A549 treated with Hydrocortisone at 1 μM for 4 hours (cell line): ENCODE measurements at places on chromosomes 13 and 19. TPM values are rescaled to one million over a fixed set of nuclear protein-coding genes. Genes with fewer than 3 reads are reported as not detected.

Gene PRR36
- total RNA-seq, result 0.21 to 0.67 TPM (median 0.41 TPM) in 5 replicates

Gene TLE6
- total RNA-seq, result 3.5 to 5.9 TPM (median 4.5 TPM) in 5 replicates

Gene SAFB
- 48.8 to 62.9 TPM (median 51.8 TPM) in 5 replicates for total RNA-seq

Gene CRTC1
- total RNA-seq, result 3.2 to 4.6 TPM (median 3.7 TPM) in 5 replicates

Gene NLRP4
- total RNA-seq, result not detected in 5 replicates

Gene ZNF101
- 3.3 to 5.9 TPM (median 4.2 TPM) in 5 replicates for total RNA-seq

Gene MTUS2
- total RNA-seq, result 0.01 to 0.08 TPM (median 0.02 TPM) in 3 of 5 replicates, not detected in the others

Gene NCAN
- 0.01 to 0.23 TPM (median 0.10 TPM) in 5 replicates for total RNA-seq

Gene GJB2
- total RNA-seq, result 0.44 to 1.0 TPM (median 0.75 TPM) in 5 replicates

Gene NOVA2
- total RNA-seq, result 0.59 to 1.3 TPM (median 0.83 TPM) in 5 replicates

Gene ZNF419
- total RNA-seq, result 6.1 to 7.8 TPM (median 6.5 TPM) in 5 replicates

Gene RANBP3
- 38.4 to 44.0 TPM (median 40.2 TPM) in 5 replicates for total RNA-seq

Gene ZNF565
- 3.7 to 5.1 TPM (median 4.2 TPM) in 5 replicates for total RNA-seq

Gene RNF225
- total RNA-seq, result 0.08 to 0.17 TPM in 2 of 5 replicates, not detected in the others

Gene GPR4
- 0.29 to 0.56 TPM (median 0.38 TPM) in 5 replicates for total RNA-seq

Gene GRK1
- total RNA-seq, result 0.03 TPM in 1 of 5 replicates, not detected in the others

Gene SIGLEC7
- total RNA-seq, result not detected in 5 replicates

Gene ZNF649
- total RNA-seq, result 0.17 to 0.41 TPM (median 0.22 TPM) in 5 replicates

Gene SIGLEC10
- 0.03 to 0.08 TPM (median 0.07 TPM) in 3 of 5 replicates, not detected in the others for total RNA-seq

Gene CFAP97D2
- not detected in 5 replicates for total RNA-seq

Gene IRGC
- not detected in 5 replicates for total RNA-seq

Gene GPC6
- 3.5 to 6.3 TPM (median 5.1 TPM) in 5 replicates for total RNA-seq

Gene CRB3
- total RNA-seq, result 3.1 to 4.6 TPM (median 4.2 TPM) in 5 replicates

Gene FLT1
- total RNA-seq, result 0.02 to 0.05 TPM (median 0.02 TPM) in 3 of 5 replicates, not detected in the others

Gene CBY2
- not detected in 5 replicates for total RNA-seq

Gene IL4I1
- total RNA-seq, result 0.58 to 1.0 TPM (median 0.66 TPM) in 5 replicates

Gene SYT3
- total RNA-seq, result 0.30 to 0.71 TPM (median 0.56 TPM) in 5 replicates

Gene GRIN3B
- total RNA-seq, result 1.6 to 3.6 TPM (median 2.4 TPM) in 5 replicates

Gene ANKRD24
- total RNA-seq, result 0.14 to 0.24 TPM (median 0.22 TPM) in 5 replicates

Gene HRC
- 0.03 TPM in 1 of 5 replicates, not detected in the others for total RNA-seq

Gene RAB3A
- 0.38 to 0.86 TPM (median 0.75 TPM) in 5 replicates for total RNA-seq

Gene FXYD1
- total RNA-seq, result 0.32 to 0.59 TPM (median 0.33 TPM) in 3 of 5 replicates, not detected in the others

Gene NRTN
- 0.55 to 1.4 TPM (median 1.2 TPM) in 5 replicates for total RNA-seq

Gene ZNF560
- not detected in 5 replicates for total RNA-seq

Gene SLC25A41
- total RNA-seq, result 0.08 to 0.13 TPM (median 0.12 TPM) in 3 of 5 replicates, not detected in the others
